ENCODE measurements at places on chromosomes 7 and 10.

GRCh38 chr7:26413007-26413691 is 121.5 kb downstream of the SNX10 start:
- no peak for DNase-seq

DNA sequence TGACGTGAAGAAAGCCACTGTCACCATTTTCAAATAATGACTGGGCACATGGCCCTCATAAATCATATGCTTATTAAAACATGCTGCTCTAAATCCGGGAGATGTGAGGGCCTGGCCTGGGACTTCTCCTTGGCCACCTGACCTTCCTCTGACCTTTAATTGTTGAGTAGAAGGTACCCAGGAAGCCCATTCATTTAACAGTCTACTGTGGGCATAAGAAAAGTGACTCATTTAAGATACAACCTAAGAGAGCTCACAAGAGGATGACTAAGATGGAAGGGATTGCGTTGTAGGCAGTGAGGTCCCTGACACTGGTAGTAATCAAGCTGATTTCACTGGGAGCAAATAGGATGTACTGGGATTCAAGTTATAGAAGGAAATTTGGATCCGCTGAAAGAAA is 203.4 kb upstream of the GPR26 start:
- DNase-seq: no peak

- DNase-seq: no peak
These were observed 12.2 kb downstream of the FOXP2 start for GRCh38 chr7:114426824-114427223.

DNA sequence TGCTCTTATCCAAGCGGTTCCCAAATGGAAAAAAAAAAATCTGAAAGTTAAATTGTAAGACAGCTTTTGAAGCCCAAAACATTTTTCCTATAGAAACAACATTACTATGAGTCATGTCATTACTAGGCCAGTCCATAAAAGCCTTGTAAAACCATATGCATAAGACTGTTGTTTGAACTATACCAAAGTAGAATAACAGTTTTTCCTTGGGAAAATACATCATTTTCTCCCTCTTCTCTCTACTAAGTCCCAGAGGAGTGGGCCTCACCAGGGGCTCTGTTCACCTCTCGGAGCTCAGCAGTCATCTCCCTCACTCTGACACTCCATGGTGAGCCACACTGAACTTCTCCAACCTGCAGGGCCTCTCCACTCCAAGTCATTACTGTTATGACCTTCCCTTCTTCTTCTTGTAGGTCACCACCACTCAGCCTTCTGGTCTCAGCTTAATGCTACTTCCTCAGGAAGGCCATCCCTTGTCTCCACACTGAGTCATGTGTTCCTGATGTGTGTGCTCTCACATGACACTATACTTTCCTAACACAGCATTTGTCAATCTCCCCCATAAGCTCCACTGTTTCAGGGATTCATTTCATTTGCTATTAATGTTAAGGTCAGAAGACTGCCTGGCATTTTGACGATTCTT is 32.5 kb downstream of the ZNF438 start:
- DNase-seq: no peak

- no peak for DNase-seq
These were observed 267.8 kb upstream of the SEMA3C start for GRCh38 chr7:81186691-81187090.

DNA sequence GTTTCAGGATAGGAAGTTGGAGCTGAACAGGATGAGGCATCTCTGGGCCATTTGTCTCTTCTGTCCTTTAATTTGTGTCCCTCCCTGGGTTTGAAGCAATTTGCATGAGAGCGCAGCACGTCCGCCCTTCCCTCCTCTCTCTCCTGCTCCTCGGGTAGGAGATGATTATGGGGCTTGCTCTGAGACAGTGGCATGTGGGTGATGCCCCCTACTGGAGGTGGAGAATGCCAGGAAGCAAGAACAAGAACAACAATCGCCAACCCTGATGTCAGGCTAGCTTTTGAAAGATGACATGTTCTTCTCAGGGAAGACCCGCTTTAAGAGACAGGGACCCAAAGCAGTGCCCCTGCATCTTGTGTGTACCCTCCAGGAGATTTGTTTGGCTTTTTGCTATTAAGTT is 63.9 kb upstream of the LOXL4 start:
- no peak for DNase-seq

GRCh38 chr7:51229620-51230323 is 86.8 kb downstream of the COBL start:
- no peak for DNase-seq

DNA sequence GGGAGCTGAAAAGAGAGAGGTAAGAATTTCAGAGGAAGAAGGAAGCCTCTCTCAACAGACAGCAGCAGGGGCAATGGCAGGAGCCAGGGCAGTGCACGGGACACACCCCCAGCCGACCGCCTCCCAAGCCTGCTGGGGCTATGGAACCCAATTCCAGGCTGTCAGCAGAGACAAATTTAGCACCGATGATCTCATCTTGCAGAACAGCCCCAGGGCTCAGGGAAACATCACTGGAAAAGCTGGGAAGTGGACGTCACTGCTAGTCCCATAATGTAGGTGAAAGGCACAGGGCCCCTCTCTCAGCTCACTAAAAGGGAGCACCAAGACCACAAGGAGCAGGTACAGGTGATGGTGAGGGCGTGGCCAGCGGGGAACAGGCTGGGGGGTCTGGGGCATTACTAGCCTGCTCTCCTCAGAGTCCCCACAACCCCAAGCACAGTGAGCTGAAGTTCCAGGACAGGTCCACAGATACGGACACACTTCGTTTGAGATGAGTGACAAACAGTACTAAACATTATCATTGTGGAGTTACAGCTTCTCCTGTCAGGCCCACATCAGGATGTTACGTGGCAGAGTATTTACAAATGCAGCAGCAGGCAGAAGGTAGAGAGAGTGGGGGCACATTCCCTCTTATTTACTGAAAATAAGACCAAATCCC is 103.7 kb downstream of the PLXNA4 start:
- DNase-seq: no peak

GRCh38 chr7:77537778-77538280 is 734 bp downstream of the PTPN12 start:
- no peak for DNase-seq

DNA sequence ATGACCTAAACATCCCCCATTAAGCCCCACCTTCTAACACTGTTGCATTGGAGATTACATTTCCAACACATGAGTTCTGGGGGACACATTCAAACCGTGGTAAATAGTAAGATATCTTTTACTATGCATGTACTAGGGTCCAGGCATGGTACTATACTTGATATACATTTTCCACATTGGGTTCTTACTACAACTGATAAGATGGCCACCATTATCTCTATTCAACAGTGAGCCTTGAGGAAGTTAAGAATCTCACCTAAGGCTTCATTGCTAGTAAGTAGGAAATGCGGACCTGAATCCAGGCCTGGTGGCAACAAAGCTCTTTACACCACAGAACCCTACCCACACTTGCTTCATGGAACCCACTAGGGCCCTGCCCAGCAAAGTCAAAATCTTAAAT is 5.7 kb downstream of the PANK1 start:
- DNase-seq: no peak

DNA sequence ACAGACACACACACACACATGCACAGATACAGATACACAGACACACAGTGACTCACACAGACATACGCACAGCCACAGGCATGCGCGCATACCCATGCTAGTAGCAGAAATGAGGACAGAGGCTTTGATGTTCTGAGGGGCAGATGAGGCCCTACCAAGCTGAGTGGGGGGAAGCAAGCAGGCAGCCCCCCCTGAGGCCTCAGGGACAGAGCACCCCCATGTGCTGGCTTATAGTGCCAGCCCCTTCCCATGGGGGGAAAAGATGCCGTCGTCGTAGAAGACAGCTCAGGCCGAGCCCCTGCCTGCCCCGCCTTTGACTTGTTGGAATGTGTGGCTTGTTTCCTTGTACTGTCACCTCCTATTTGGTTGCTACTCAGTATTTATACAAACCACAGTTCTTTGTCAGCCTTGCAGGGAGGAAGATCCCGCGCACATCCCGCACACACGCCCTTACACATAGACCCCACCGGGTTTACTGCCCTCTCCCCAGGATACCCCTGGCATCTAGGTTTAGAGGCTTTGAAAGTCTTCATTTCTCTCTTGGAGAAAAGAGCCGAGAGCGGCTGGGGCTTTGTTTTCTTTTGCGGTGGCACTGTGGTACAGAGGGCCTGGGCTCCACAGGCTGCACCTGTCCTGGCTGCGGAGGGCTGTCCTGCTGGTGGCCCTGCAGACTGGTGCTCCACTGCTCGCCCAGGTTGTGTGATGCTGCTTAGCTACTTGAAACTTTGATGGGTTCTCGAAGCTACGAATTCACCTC is 112.5 kb downstream of the DOCK1 start:
- DNase-seq: no peak

GRCh38 chr10:68861253-68861652 is 33.9 kb downstream of the STOX1 start:
- no peak for DNase-seq

DNA sequence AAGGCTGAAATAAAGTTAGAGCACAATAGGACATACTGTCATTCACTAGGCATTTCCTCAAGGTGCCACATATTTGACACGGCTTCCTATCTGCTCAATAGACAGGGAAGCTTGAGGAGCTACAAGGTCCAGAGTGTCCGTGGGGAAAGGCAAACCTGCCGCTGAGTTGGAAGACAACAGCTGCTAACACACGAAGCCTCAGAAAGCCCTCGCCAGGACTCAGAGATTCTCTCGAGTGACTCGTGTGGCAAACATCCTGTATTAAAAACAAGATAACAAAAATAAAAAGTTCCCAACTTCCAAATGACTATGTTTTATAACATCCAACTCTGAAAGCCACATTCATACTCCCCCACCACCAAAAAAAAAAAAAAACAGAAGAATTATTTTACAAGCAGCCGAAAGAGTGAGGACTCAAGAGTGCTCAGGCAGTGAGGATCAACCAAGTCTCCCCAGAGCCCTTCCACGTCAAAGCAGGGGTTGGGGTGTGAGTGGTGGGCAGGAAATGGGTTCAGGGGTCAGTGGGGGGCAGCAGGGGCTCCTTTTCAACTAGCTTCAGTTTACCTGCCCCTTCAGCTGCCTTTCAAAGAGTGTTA is 67.6 kb downstream of the STK17A start:
- DNase-seq: no peak

GRCh38 chr10:119183664-119184412 is 5.2 kb upstream of the PRDX3 start:
- no peak for DNase-seq

- DNase-seq: no peak
These were observed 175.3 kb downstream of the MDFIC start for GRCh38 chr7:115097175-115097671.

DNA sequence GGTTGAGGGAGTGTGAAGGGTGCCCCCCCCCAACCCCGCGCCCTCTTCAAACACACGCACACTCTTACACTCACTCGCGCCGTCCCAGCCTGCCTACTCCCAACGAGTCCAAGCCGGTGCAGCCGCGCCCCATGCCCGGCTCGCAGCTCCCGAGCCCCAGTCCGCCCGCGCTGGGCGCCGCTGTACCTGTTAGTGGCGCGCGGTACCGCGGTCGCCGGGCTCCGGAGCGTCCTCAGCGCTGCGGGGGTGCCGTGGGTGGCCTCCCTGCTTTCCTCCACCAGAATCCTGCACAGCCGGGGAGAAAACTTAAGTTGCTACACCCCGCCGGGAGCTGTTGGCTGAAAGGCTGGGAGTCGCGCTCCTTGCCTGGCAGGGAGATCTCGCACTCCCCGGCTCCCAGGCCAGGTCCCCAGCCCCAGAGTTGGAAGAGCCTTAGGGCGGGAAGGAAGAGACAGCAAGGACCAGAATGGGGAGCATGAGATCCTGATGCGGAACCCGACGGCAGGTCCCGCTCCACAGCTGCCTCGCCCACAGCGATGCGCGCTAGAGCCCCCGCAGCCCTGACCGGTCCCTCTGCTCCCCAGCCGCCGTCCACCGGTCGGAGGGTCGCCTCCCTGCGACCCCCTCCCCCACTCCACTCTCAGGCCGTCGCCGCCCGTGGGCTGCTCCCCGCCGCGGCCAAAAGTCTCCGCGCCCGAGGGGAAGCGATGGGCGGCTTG is 863 bp downstream of the ST8SIA6 start:
- no peak for DNase-seq

DNA sequence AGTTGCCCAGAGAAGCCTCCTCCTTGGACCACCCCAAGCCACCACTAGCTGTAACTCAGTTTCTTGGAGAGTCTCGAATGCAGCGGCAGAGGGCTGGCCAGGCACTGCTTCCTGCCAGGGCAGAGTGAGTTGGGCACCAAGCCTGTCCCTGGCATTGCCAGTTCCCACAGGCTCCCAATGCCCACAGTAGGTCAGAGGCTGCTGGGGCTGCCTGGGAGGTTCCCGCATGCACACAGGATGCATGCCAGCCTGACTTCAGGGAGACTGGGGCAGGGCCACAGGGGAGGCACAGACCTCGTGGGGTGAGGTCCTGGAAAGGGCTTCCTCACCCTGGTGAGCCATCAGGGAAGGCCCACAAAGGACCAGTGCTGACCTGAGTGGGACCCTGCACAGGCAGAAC is 152.8 kb downstream of the ZNF248 start:
- no peak for DNase-seq

GRCh38 chr10:15360566-15360965 is 10.5 kb downstream of the FAM171A1 start:
- DNase-seq: no peak

DNA sequence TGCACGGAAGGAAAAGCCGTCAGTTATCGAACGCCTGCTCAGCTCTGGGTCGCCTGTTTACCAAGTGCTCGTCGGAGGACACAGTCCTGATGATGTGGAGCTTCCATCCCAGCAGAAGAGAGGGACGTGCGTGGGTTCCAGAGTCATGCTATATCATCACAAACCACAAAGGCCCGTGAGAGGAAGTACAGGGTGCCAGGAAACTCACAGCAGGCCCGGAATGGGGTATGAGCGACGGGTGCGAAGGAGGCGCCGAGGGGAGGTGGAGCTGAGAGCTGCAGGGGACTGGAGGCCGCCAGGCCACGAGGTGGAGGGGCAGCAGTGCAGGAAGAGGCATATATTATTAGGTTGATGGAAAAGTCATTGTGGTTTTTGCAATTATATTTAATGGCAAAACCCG is 102.5 kb downstream of the ACTR3B start:
- no peak for DNase-seq

GRCh38 chr7:139739863-139740597 is 37.8 kb downstream of the HIPK2 start:
- no peak for DNase-seq

- no peak for DNase-seq
These were observed 50.0 kb downstream of the SRI start for GRCh38 chr7:88169717-88170320.

GRCh38 chr10:14953424-14954000 is 384 bp downstream of the DCLRE1C start:
- no peak for DNase-seq

- DNase-seq: no peak
These were observed 8.8 kb upstream of the ASB10 start for GRCh38 chr7:151195616-151196450.

All from cerebellar nuclear complex (tissue), 1 donor.